ENCODE measurements at places on chromosomes 6 and 20.

- DNase-seq, result no peak
These were observed 58.9 kb downstream of the SASH1 start for GRCh38 chr6:148401571-148401970.

DNA sequence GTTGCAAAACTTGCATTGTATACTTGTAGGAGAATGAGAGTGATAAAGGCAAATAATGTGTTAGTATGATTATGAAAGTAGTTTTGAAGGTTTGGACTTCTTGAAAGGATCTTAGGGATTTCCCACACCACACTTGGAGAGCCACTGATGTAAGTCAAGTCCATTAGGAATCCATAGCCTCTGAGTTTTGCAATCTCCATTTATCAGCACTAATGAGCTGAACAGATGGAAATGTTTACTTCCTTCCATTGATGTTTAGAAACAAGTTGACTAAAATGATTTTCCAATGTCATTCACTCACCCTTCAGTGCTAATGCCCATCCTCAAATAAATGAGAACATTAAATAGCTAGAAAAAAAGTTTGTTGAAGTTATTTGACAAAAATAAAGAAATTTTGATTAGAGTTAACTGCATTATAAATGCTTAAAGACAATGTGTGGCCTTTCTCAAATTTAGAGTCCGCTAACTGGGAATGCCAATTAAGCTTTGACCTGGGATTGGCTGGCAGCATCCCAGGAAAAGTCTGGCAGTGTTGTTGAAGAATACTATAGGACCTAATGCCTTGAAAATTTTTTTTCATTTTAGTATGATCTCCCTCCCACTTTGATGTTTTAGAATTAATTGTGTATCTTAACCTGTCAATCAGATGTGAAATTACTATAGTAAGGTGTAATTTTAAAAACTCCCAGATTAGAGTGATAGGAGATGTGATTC is 68.0 kb downstream of the SLC35F1 start:
- DNase-seq, result no peak

DNA sequence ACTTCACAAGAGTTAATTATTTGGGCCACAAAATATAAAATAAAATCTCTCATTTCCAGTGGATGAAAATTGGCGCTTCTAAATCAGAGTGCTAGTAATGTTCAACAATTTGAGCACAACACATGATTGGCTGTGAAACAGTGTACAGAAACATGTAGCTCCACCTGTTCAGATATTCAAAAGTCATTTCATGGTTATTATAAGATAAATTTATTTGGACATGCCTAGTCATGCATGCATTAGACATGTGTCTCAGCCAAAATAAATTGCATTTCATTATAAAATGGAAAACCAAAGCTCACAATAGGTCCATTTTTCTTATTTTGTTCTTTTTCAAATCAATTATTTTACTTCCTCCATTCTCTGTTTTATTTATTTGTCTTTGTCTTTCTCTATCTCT is 374.8 kb downstream of the LMBRD1 start:
- no peak for DNase-seq

DNA sequence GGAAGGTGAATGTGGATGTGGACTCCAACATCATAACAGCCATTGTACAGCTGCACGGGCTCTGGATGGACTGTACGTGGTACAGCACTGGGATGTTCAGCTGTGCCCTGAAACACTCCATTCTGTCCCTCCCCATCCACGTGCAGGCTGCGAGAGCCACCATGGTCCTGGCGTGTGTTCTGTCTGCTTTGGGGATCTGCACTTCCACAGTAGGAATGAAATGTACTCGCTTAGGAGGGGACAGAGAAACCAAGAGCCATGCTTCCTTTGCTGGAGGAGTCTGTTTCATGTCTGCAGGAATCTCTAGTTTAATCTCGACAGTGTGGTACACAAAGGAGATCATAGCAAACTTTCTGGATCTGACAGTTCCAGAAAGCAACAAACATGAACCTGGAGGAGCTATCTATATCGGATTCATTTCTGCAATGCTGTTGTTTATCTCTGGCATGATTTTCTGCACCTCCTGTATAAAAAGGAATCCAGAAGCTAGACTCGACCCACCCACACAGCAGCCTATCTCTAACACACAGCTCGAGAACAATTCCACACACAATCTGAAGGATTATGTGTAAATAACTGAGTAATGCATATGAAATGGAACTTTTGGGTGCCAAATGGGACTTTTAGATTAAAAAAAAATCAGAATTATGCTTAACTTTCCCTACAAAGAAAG is 12.1 kb downstream of the CLDN20 start:
- no peak for DNase-seq

DNA sequence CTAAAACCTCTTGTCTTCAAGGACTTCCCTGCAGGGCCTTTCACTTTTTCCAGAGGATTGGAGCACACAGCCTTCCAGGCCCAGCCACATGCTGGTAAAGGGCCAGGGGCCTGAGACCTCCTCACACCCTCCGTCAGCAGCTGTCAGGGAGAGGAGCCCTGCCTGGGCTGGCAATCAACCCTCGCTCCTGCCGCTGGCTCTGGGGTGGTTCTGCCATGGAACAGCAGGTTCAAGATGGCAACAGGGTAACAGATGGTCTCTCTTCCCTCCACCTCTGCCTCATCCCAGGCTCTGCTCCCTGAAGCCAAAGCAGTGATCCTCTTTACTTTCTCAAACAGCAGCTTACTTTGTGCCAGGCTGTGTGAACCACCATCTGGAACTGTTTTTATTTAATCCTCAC is 23.8 kb downstream of the PCNA start:
- no peak for DNase-seq

- no peak for DNase-seq
These were observed 44.0 kb downstream of the GABRR2 start for GRCh38 chr6:89270951-89271721.

GRCh38 chr6:34514593-34515472 is 41.3 kb downstream of the SPDEF start:
- DNase-seq, result no peak

DNA sequence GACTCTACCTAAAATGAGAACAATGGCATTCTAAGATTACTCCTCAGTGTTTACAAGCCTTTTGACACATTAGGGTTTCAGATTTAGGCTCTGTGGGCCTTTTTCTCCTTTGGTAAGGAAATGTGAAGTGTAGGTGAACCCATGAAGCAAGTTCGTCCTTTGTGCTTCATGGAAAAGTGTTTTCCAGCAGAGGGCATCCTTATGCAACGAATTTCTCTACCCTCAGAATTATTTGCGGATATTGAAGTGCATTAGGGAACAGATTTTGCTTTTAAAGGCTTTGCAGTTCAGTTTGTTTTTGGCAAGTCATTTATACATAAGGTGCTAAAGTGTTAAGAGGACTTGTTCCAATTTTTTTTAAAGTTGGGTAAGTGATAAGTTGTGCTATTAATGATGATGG is 55.7 kb upstream of the FERMT1 start:
- DNase-seq, result no peak

DNA sequence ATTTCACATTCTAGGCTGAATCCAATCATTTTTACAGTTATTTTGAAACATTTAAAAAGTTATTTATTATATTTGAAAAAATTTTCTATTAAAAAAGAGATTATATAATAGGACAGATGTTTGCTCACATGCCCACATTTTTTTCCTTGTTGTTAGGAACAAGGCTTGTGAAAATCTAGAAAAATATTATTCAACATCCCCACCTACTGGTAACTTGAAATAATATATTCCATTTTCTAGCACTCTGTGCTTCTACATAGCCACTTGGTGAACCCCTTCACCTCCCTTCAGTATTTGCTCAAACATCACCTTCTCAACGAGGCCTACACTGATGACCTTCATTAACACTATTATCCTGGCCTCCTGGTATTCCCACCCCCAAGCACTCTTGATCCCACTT is 18.3 kb upstream of the GPRC6A start:
- DNase-seq, result no peak

GRCh38 chr6:36666826-36667591 is 11.5 kb upstream of the CDKN1A start:
- no peak for DNase-seq

DNA sequence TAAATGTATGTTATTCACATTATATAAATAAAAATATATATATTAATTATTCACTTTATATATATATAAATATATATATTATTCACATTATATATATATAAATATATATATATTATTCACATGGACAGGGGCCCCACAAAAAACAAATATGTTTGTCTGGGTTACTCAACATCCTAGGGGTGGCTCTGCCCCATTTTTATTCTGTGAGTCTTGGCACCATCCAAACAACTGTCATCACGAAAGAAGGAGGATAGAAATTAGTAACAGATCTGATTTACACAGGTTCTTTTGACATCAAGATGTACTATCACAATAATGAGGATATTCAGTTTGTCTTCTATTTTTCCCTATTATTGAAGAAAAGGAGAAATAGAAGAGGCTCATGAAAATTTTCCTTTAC is 187.3 kb downstream of the GPX5 start:
- DNase-seq, result no peak

- no peak for DNase-seq
These were observed 224.9 kb downstream of the ANKRD60 start for GRCh38 chr20:58003525-58003924.

DNA sequence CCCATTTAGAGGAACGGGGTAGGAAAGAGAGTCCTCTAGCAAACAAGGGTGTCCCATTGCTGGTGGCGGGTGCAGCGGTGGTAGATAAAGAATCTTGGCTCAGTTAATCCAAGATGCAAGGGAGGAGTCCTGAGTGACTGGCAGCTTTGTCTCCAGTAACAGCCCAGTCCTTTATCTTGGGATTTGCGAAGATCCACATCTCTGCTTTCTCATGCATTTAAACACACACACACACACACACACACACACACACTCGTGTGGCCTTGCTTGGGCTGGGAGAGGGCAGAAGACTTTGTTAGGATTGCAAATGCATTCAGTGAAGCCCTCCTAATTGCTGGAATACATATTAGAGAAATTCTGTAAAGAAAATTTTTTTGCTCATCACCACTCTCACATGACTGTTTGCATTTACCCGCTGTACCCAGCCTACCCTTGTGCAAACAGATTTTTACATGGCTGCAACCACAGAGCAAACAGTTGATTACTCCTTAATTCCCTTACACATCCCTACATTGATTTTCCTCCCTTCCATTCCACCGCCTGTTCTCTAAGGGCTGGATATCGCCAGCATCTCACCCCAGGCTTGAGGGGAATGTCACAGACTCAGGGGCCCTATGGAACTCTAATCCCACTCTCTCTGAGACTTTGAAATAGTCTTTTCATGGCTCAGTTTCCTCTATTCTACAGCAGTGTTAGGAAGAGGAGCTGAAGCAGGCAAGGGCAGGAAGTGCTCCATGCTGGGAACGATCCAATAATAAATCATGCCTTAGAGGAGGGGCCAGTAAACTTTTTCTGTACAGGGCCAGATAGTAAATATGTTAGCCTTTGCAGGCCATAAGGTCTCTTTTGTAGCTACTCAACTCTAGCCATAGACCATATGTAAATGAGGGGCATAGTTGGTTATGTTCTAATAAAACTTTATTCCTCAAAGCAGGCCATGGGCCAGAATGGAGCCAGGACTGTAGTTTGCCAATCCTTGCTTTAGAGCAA is 3.5 kb downstream of the C6orf132 start:
- no peak for DNase-seq

All from stimulated activated CD8-positive, alpha-beta memory T cell treated with anti-CD3 and anti-CD28 coated beads, Interleukin-15, amount 100 ng/mL, for 24 hours (primary cell).